ENCODE measurements at places on chromosomes 7 and 10.
A peak's percentile ranks its signal among the peaks of the same experiment; 100 is the strongest.

GRCh38 chr10:124126145-124126982, 33.0 kb upstream of the CHST15 start:
- DNase-seq: no peak

- DNase-seq: no peak
These were observed 66.0 kb downstream of the OSBPL3 start for GRCh38 chr7:24913801-24914464.

GRCh38 chr10:4215485-4215884, 430.5 kb upstream of the KLF6 start:
- no peak for DNase-seq

GRCh38 chr7:139169816-139170215, 60.3 kb upstream of the ZC3HAV1 start:
- DNase-seq: no peak

DNA sequence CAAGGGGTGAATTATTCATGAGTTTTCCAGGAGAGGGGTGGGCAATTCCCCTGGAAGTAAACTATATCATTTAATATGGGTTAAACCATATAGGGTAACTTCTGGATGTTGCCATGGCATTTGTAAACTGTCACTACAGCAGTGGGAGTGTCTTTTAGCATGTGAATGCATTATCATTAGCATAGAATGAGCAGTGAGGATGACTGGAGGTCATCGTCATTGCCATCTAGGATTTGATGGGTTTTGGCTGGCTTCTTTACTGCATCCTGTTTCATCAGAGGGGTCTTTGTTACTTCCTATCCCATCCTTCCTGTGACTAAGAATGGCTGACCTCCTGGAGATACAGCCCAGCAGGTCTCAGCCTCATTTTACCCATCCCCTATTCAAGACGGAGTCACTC, 139.5 kb upstream of the PRKCQ start:
- no peak for DNase-seq

- no peak for DNase-seq
These were observed 20.3 kb downstream of the MYOF start for GRCh38 chr10:93461807-93462178.

DNA sequence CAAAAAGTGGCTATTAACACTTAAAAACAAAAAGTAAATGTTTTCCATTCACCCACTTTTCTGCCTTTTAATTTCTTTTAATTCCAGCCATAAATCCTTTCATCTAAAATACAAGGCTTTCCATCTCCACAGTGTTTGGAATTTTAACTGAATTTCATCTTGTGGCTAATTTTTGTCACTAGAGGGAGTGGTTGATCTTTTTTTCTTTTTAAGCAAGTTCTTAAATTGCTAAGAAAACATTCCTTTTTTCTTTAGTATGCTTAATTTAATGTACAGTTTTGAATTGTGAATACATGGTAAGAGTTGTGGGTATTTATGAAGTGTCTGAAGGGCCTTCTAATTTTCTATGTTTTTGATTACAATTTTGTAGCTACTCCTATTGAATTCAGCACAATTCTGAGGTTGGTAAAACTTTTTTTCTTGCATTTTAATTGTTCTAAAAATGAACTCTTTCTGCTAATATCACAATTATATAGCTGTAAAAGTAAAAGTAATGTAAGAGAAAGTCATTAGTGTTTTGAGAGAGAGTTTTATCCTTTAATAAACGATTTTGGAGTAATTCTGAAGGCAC, 54.9 kb upstream of the ANK3 start:
- DNase-seq: peak; percentile 51

GRCh38 chr7:12719981-12720865, 32.8 kb downstream of the ARL4A start:
- DNase-seq: no peak

- DNase-seq: peak; percentile 76
These were observed at the start of gene AKR1E2 for GRCh38 chr10:4825868-4826791. Gene AKR1E2, plus strand, starts transcription at chr10:4826207. Its CDS starts 118 bp downstream, at chr10:4826325.

GRCh38 chr10:10421071-10421470, 596.6 kb upstream of the CELF2 start:
- no peak for DNase-seq

DNA sequence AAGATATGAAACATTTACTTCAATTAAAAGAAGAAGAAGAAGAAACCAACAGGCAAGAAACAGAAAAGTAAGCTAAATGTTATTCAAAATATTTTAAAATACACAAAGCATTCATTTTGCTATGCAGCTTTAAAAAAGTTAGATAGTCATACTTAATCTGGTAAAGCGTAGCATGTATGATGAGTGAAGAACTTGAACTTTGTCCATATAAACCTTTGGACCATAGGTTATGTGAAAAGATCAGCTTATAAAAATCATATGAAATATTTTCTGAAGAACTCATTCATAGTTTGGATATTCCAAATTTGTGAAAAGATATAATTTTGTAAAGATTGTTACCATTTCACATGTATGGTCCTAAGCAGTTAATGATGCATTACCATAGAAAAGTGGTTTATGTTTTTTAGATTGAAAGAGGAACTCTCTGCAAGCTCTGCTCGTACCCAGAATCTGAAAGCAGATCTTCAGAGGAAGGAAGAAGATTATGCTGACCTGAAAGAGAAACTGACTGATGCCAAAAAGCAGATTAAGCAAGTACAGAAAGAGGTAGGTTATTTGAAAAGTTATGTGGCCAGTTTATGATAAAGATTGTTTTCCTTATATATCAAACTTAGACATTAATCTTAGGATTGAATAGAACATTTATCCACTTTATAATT, 37.3 kb downstream of the KIF20B start:
- no peak for DNase-seq

Measured in SK-N-DZ (cell line).